IPS DF 19.7 (cell line): ENCODE measurements at places on chromosomes 5 and 9.

- no peak for DNase-seq
Observed at GRCh38 chr9:6987381-6987780, 229.6 kb downstream of the KDM4C start.

GRCh38 chr5:38922199-38922598 lies 76.4 kb downstream of the OSMR start:
- DNase-seq: no peak

GRCh38 chr9:6305954-6306563 lies 22.1 kb upstream of the TPD52L3 start:
- DNase-seq: no peak

DNA sequence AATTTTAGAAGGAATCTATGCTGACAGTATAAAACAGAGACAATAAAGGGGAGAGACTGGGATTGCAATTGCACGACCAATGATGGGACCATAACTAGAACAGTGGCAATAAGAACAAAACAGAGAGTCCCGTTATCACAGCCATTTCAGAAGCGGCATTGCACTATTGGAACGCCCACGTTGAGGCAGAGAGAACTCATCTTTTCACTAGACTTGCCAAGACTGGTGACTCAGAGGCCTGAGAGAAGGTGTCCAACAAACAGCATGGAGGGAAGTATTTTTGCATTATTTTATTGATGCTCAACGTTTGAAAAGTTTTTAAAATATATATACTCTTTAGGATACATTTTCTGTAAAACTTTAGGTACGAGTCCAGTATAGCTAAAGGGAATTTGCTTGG lies 737.7 kb downstream of the TLE1 start:
- DNase-seq: no peak

DNA sequence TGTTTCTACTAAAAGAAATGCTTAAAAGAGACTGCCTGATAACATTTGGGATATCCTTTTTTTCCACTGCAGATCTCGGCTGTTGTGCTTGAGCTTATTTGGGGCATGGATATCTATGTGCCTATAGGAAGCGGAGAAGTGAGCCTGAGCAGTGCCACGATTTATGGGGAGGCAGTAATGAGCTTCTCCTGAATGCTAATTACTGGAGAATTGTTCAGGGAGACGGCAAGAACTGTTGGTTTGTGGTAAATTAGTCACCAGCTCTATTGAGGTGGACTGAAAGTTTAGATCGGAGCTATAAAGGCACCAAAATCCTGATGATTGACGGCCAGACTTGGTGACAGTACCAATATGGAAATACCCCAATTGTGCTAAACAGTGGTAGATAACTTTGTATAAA lies 186.5 kb downstream of the ARHGEF28 start:
- no peak for DNase-seq

DNA sequence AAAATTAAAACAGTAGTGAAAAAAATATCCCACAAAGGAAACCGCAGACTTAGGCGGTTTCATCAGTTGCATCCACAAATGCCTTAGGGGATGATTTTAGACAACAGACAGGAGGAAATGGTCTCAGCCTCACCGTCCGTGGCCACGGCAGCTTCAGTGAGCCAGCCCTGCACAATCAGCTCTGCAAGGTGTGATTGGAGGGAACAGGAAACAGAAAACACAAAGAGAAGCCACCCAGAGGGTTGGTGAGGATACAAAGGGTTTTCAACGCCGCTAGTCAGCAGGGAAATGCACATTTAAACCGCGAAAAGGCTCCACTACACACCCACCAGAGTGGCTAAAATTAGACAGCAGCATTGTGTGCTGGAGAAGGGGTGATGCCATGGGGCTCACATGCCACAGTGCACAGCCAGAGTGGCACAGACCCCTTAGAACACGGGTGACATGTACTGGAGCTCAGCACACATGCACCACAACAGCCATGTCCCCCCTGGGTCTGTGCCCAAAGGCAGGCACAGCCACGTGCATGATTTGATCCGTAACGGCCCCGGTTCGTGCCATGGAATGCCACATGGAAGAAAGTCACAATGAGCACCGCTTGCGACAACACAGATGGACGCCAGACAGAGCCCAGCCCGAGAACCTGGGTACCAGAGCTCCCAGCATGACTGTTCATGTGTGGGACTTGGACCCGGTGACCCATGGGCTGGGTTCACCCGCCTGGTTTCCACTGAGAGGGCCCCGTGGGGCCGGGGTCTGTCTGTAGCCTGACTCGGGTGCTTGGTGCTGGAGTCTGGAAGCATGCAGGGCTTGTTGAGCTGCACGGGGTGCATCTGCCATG lies 18.3 kb upstream of the TERT start:
- no peak for DNase-seq

- no peak for DNase-seq
Observed at GRCh38 chr9:37449862-37450632, 15.2 kb downstream of the ZBTB5 start.

DNA sequence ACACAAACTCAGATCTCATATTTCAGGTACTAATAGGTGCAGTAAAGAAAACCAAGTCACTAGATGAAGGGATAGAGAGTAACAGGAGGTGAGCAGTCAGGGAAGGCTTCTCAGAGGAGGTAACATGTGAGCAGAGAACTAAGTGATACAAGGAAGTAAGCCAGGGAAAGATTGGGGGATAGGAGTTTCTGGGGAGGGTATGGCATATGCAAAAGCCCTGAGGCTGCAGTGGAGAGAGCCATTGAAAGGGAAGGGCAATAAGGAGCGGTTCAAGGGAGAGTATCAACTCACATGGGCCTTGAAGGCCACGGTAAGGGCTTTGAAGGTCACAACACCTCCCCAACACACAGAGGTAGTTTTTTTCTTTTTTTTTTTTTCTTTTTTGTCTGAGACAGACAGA lies 6.9 kb downstream of the OLFML2A start:
- DNase-seq: no peak

GRCh38 chr5:109998726-109999125 lies 309.0 kb downstream of the MAN2A1 start:
- DNase-seq: no peak

DNA sequence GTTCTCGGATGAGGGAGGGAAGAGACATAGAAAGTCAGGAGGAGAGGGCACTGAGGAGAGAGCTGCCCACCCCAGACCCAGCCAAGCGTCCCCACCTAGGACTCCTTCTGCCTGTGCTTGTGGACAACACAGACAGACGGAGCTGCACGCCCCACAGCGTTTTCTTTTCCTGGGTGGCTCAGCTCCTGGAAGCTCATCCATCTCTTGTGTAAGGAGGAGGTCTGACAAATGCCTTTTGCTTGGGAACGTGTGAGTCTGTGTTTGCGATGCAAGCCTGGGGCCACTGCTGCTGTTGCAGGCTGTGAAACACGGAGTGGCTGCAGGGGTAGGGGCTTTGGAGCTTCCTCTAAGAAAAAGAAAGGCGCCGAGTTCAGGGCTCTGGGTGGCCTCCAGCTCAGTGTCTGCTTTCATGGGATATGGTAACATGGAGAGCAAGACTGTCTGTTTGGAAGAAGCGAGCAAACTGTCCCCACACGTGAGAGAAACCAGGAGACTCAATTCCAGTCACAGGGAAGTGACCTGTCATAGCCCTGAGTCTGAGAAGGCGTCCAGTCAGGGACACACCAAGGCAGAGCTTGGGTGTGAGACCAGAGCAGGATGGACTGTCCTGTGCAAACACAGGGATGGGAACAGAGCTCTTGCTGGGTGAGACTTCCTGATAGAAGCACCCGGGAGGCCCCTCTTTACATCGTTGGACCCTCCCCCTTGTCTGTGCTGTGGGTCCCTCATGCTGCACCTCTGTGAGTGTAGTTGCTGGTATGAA lies 42.7 kb downstream of the GADD45G start:
- DNase-seq: no peak

DNA sequence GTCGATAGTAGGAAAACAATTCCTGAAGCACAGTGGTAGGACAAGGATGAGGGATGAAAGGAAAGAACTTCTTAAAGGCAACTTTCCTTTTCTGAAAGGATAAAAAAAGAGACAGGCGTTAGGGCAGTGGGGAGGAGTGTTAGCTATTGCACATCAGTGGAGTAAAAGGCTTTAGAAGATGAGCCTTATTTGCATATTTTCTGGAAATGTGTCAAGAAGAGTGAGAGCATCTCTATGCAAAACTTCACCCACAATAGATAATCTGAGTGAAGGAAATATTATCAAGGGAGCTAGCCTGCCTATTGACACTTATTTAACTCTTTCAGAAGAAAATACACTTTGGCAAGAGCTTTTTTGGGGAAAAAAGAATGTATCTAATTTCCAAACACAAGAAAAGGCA lies 151.6 kb downstream of the MACIR start:
- no peak for DNase-seq

- DNase-seq: no peak
Observed at GRCh38 chr5:206406-206805, 11.5 kb downstream of the CCDC127 start.

DNA sequence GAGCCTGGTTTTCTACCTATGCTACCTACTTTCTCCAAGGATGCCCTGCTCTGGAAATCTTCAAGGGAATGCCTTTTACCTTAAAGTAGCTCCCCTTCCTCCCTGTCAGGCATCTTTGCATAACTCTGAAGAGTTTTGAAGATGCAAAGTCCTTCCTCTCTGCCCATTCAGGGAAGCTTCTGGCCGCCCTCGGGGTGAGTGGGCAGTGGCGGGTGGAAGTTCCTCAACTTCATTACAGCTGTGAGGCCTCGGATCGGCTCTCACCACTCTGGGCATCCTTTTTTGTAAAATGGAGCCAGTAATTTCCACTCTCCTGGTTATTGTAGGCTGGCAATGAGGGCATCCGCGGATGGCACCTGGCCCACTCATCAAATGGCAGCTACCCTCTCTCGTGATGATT lies 31.7 kb upstream of the STXBP1 start:
- no peak for DNase-seq

GRCh38 chr5:118647587-118647986 lies 340.8 kb downstream of the DTWD2 start:
- DNase-seq: no peak

DNA sequence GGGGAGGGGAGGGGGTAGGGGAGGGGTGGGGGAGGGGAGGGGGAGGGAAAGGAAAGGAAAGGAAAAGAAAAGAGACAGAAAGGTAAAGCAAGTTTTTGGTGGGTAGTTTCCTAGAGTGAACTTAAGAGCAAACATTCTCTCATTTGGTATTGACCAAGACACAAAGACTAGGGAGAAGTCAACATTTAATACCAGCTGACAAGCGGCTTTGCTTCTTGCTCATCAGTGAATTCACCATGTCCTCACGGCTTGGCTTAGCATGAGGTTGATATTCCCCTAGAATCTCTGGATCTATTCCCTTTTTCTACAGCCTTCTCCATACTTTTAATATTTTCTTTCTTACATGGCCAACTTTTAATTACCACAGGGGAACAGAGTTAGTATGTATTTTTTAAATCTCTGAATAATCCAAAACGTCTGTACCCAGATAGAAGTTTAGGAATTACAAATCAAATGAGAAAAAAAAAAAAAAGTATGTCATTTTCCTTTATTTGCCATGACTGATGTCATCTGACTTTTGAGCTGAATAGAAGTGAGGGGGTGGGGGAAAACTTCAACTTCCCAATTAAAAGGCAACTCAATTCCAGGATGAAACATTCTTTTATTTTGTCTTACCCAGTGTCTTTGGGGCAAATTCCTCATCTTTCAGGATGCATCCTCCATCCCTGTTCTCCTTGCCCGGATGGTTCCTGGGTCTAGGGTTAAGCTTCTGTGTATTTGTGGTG lies 40.1 kb upstream of the GLIS3 start:
- DNase-seq: no peak

GRCh38 chr5:179472641-179473040 lies 77.7 kb upstream of the RUFY1 start:
- no peak for DNase-seq

DNA sequence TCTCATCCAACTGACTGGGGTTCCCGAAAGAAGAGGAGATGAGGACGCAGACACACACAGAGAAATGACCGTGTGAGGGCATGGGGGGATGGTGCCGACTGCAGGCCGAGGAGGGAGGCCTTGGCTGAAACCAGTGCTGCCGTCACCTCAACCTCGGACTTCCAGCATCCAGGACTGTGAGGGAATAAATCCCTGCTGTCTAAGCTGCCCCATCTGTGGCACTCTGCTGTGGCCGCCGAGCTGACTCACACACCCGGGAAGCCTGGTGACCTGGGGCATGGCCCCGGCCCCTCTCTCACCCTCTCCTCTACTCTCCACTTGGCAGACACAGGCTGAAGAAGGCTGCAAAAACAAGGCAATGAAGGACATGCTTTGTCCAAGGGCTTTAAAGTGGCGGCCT lies 4.4 kb upstream of the COL5A1 start:
- DNase-seq: no peak

DNA sequence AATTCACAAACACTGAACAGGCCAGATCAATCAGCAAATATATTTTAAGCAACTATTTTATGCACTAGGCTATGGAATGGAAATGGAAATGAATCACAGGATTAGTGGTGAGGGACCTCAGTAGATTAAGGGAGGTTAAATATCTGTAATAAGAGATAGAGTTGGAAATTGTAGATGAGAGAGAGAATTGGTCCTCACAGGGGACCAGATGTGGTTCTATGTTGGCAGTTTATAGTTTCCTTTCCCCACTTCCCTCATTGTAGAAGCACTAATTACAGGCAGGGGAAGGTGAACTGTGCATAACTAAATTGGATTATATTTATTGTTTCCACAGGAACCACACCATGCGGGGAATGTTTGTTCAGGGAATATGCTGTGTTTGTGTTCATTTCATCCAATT lies 496.2 kb downstream of the ARHGEF28 start:
- DNase-seq: no peak

DNA sequence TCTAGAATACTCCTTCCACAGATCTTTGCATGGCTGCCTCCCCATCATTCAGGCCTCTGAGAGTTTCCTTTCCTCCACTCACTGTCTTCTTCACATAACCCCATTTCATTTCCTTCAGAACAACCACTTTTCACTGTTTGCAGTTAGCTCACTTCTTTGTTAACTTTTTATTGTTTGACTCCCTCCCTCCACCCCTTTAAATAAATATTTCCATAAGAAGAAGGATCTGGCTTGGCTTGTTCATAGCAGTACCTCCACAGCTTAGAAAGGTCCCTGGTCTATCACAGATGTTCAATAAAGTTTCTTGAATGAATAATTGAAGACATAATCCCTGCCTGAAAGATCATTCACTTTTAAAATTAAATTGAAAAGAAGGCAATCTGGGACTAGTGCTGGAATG lies 661.6 kb downstream of the ACTL7B start:
- DNase-seq: no peak

DNA sequence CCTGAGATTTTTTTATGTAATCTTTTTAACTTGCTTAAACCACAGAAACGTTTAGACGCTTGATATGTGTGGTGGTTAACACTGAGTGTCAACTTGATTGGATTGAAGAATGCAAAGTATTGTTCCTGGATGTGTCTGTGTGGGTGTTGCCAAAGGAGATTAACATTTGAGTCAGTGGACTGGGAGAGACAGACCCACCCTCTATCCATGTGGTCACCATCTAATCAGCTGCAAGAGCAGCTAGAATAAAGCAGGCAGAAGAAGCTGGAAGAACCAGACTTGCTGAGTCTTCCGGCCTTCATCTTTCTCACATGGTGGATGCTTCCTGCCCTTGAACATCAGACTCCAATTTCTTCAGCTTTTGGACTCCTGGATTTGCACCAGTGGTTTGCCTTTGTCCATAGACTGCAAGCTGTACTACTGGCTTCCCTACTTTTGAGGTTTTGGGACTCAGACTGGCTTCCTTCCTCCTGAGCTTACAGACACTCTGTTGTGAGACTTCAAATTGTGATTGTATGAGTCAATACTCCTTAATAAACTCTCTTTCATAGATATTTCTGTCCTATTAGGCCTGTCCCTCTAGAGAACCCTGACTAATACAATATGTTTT lies 816.0 kb upstream of the CDH9 start:
- no peak for DNase-seq
